ENCODE measurements at places on chromosomes 3 and 15. TPM values are rescaled to one million over a fixed set of nuclear protein-coding genes. Genes with fewer than 3 reads are reported as not detected.

GPR27 gene
- 2.6 TPM for total RNA-seq

P2RY1 gene
- 10.5 TPM for total RNA-seq

CSPG4 gene
- total RNA-seq, result 15.1 TPM

IQGAP1 gene
- total RNA-seq, result 222 TPM
